Stimulated activated CD8-positive, alpha-beta memory T cell treated with anti-CD3 and anti-CD28 coated beads, Interleukin-7, amount 100 ng/mL, for 4 hours (primary cell): ENCODE measurements at places on chromosomes 5 and 9.

- no peak for DNase-seq
Observed at GRCh38 chr9:135093111-135093510, 5.6 kb downstream of the OLFM1 start.

GRCh38 chr9:134190232-134191121 lies 26.1 kb upstream of the RNU6ATAC start:
- no peak for DNase-seq

DNA sequence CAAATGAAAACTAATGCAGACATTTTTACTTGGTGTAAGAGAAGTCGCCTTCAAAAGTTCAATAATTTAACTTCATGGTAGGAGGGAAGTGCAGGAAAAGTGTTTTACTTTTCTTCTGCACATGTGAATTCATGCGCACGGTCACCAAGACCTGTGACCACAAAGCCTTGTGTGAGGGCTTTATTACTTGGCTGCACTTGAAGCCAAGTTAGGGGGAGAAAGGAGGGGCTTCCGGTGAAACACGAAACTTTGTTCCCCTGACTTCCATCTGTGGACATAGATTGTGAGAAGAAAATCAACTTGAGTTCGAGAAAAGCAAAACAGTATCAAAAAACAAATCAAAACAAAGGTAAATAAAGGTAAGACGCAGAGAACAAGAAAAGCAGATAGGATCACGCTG lies 239.9 kb downstream of the ROR2 start:
- no peak for DNase-seq

- no peak for DNase-seq
Observed at GRCh38 chr5:139017624-139018023, 142.5 kb upstream of the LRRTM2 start.

DNA sequence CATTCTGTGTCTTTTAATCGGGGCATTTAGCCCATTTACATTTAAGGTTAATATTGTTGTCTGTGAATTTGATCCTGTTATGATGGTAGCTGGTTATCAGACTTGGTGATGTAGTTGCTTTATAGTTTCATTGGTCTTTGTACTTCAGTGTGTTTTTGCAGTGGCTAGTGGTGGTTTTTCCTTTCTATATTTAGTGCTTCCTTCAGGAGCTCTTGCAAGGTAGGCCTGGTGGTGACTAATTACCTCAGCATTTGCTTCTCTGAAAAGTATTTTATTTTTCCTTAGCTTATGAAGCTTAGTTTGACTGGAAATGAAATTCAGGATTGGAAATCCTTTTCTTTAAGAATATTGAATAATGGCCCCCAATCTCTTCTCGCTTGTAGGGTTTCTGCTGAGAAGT lies 156.9 kb downstream of the CNTLN start:
- no peak for DNase-seq

DNA sequence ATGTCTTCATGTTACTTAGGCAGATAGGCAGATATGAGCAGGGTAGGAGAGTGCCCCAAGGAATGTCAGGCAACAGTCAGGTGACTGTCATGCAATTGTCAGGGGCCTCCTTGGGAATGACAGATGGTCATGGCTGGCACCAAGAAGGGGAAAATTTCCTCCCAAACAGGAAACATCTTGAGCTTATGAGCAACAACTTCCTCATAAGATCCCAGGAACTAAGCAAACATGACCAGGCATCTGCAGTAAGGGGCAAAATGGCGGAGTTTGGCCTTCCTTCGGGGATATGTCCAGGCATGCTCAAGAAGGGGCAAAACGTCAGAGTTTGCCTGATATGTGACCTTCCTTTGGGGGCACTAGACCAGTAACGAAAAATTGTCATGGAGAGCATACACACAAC lies 591.8 kb downstream of the PDE4D start:
- no peak for DNase-seq

GRCh38 chr9:123364241-123364824 lies 8.3 kb downstream of the CRB2 start:
- DNase-seq = no peak

DNA sequence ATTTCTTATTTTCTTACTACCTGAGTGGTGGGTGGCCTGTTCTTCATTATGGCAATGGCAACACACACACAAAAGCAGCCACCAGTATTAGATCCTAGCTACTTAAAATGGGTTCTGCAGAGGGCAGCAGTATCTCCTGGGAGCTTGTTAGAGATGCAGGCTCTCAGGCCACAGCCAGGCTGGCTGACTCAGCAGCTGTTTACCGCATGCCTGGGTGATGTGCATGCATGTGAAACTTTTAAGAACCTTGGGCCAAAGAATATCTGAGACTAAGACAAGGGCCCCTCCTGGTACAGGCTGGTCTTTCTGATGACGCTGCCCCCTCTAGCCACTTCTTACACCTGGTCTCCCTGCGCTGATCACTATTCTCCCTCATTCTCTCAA lies 399.0 kb downstream of the MED10 start:
- no peak for DNase-seq

GRCh38 chr5:139196296-139196956 lies 1.7 kb downstream of the SIL1 start:
- DNase-seq = no peak

DNA sequence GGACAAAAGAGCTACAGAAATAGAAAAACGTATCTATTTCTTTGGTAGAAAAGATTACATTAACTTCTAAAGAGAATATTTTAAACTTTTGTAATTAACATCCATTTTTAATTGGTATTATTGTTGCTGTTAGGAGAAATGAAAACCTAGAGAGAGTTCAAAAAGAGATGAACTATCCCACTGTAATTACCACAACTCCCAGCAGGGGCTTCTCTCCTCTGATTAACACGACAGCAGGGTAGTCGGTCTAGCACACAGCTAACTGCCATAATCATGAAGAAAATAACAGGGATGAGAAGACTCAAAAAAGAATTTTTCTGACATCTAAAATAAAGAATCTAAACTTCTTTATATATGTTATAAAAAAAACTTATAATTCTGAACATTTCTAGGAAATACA lies 86.2 kb upstream of the CDH9 start:
- no peak for DNase-seq

DNA sequence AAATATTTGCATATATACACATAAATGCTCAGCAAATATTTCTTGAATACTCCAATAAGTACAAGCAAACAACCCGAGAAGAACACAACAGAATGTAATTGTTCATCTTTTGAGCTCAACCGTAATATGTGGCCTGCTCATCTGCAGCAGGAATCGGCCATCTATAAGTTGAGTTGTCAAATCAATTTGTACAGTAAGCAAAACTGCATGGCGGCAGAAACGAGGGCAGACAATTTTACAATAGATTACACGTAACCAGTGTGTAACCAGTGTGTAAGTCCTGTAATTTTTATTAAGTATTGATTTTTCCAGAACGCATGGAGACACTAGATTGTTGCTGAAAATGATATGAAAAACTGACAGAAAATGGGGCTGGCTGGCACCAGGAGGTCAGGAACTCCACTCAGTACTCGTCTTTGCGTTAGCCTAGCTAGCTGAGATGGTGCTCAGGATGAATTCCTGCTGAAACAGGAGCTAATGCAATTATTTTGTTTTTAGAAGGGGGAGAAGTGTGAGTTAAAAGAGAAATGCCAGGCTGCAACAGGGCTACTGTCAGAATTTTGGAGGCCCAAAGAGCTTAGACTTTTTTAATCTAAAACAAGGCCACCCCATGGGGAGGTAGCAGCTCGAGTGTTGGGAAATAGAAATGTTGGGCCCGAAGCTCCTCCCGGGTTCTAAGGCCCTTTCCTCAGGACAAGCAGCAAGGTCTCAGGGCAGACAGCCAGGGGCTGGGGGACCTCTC lies 682 bp downstream of the DHX29 start:
- no peak for DNase-seq

- no peak for DNase-seq
Observed at GRCh38 chr5:59582746-59583145, 310.8 kb downstream of the PDE4D start.

GRCh38 chr5:16886366-16886736 lies 49.7 kb downstream of the MYO10 start:
- DNase-seq = no peak

DNA sequence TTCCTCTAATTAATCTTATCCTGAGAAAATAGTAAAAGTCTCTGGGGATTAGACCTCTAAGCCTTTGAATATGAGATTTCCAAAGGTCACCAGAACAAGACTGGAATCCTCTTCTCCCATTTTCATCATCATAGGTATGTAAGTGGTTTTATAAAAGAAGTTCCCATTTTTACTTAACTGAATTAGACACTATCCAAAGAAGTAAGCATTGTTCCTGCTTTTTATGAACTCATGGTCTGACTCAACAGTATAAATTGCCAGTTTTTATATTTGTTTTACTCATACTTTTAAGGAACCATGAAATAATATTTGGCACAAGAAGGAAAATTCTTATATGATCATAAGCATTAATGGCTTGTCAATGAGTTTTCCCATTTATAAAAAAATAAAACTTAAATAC lies 167.1 kb upstream of the ADRA1B start:
- DNase-seq = no peak

DNA sequence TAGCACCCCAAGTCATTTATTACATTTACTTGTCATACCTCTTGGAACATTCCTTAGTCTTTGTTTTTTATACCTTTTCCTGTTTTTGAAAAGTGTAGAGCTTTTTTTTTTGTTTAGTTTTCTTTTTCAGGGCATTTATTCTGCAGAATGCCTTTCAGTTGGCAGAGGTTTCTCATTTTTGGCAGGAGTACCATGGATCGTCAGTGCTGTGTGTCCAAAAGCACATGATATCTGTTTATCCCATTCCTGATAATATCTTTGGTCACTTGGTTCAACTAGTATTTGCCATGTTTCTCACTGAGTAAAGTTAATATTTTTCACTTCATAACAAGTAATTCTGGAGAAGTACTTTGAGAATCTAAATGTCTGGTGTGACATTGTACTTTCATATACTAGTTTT lies 10.7 kb downstream of the OGN start:
- DNase-seq = no peak

DNA sequence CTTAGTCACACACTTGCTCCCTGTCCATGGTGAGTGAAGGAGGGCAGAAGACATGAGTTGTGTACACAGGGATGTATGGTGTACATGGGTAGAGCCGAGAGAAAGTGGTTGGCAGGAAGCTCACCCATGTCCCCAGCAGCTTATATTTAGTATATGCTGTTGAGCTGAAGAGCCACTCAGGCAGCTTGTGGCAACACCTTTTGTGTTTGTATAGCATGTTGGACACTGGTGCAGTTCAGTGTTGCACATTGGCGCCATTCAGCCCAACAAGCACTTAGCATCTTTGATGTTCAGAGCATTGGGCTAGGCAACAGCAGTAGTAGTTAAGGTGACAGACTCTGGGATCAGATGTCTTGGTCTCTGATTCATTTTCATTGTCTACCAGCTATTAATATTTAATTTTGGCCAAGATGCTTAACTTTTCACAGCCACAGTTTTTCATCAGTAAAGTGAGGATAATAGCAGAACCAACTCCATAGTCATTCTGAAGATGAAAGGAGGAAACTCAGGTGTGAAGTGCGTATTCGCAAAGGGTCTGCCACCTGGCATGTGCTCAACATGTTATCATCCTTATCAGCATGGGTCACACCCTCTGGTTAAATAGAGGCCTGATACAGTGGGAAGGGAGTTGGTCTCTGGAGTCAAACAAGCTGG lies 184.8 kb downstream of the NR3C1 start:
- no peak for DNase-seq

- DNase-seq = no peak
Observed at GRCh38 chr5:136439367-136439766, 74.0 kb upstream of the TRPC7 start.

GRCh38 chr9:104800068-104800785 lies 36.3 kb downstream of the NIPSNAP3B start:
- no peak for DNase-seq

DNA sequence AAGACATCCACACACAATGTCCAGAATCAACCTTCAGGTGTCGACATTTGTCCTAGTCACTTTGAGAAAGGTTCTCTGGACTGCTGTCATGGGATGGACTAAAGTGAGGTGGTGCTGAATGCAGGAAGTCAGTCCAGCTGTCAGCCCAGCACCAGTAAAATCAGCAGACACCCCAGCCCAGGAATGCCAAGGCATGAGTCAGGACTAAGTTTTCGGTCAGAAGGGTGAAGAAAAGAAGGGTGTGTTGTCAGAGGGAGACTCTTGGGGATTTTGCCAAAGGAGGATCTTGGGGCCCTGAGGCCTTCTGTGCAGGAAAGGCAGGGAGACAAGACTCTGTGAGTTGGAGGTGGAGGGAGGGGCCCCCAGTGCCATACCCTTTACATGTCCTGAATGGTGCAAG lies 69.0 kb upstream of the XPA start:
- no peak for DNase-seq

- DNase-seq = no peak
Observed at GRCh38 chr5:169067751-169068173, 233.2 kb downstream of the SLIT3 start.

GRCh38 chr5:76801159-76801802 lies 17.5 kb upstream of the F2RL1 start:
- no peak for DNase-seq

- DNase-seq = no peak
Observed at GRCh38 chr5:90476391-90476790, 1.7 kb downstream of the POLR3G start.

GRCh38 chr9:127565231-127565630 lies 46.8 kb upstream of the STXBP1 start:
- DNase-seq = no peak

DNA sequence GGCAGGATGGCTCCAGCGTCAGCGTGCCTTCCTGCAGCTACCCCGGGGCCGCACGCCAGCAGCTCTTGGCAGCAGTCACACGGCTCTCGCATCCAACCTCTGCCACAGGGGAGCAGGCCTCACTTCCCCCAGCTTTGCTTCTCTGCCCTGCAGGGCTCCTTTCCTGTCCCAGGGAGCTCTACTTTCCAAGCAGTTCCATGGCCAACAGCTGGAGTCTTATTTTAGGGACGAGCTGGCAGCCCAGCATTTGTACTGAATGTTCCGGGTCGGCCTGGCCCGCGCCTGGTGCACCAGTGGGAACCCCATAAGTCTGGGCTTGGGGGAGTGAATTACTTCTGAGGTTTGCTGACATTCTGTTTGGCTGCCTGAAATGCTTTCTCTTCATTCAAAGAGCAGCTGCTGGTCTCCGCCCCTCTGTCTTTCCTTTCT lies 34.6 kb downstream of the GADD45G start:
- DNase-seq = no peak

DNA sequence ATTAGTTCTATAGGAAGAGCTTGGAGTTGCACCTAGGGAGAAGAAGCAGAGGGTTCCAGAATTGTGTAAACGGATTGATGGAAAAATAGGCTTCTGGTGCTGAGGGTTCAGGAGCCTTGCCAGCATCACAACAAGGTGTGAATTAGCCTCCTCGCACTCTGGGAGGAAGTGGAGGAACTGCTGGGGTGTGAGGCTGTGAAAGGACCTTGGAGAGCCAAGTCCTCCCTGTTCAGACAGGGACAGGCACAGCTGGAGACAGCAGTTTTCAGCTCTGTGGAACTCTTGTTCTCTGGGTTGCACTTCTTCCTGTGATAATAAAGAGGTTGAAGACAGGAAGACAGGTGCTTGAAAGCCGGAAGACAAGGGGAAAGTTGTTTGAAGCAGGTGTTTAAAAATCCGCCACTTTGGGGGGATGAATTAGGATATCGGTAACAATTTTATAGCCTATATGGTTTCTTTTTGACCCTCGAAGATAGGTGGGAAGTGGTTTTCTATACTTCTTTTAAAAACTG lies 22.6 kb downstream of the DAPK1 start:
- DNase-seq = no peak
